ENCODE measurements at places on chromosomes 7 and 10.

- no peak for DNase-seq
Observed at GRCh38 chr7:157609932-157610640, 273.3 kb downstream of the DNAJB6 start.

- peak; percentile 31 for DNase-seq
Observed at GRCh38 chr7:51789489-51789888, 472.9 kb upstream of the COBL start.

GRCh38 chr7:44944821-44945220 lies 34.0 kb downstream of the MYO1G start:
- DNase-seq, result no peak

- no peak for DNase-seq
Observed at GRCh38 chr7:142671506-142671905, 77.8 kb upstream of the PRSS1 start.

DNA sequence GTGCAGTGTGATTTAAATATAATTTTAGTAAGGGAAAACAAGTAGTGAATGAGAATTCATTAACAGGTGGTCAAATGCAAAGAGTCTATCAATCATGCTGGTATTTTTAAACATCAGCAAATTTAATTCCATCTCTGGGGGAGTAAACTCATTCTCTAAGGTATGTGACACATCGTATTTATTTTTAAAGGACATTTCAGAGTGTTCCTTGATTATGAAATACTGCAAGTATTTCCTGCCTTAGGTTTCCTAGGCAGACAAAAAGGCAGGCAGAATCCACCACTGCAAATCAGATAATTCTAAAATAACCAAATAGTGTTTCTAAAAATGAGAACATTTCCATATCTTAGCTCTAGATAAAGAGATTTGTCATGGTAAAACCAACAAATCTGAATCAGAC lies 193.8 kb downstream of the LRRTM3 start:
- no peak for DNase-seq

DNA sequence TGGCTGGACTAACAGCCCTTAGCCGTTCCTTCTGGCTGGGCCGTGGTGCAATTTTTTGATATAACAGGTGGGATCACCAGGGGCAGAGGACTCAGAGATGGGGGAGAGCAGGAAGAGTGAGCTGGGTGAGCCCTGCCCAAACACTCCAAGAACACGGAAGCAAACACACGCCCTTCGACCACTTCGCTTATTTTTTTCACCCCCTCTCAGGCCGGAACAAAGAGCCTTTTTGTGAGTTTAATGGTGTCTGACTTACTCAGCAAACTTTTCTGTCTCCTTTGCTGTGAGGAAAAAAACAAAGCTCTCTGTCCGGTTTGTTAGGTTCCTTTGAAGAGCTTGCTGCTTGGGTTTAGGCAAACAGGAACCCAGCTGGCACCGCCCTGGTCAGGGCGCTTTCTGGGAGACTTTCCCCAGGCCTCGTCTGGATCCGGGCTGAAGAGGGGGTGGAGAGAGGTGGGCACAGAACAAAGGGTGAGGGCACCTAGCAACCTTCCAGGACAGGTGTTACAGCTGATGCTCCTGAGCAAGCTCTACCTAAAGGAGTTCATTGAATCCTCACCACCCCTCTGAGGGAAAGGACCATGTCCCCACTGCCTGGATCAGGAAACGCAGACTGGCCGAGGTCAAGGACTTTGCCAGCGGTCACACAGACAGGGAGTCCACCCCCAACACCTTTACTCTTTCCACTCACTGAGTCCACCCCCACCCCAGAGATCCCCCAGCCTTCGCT lies 23.3 kb downstream of the CALML3 start:
- no peak for DNase-seq

DNA sequence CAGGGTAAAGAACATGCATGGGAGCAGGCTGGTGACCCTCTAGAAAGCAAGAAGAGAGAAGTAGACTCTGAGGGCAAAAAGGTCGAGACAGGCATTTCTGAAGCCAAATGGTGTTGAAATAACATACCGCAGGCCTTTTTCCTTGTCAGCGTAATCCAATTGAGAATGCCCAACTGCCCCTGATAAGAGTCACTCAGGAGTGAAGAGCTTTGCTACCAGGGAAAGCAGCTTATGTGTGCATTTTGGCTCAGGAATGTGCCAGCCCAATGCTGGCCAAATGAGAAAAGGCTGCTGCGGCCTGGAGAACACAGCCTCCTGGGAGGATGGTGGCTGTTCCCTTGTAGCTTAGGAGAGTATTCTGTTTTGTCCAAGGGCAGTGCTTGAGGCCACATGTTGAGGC lies 61.4 kb upstream of the NFKB2 start:
- DNase-seq, result peak; percentile 57

DNA sequence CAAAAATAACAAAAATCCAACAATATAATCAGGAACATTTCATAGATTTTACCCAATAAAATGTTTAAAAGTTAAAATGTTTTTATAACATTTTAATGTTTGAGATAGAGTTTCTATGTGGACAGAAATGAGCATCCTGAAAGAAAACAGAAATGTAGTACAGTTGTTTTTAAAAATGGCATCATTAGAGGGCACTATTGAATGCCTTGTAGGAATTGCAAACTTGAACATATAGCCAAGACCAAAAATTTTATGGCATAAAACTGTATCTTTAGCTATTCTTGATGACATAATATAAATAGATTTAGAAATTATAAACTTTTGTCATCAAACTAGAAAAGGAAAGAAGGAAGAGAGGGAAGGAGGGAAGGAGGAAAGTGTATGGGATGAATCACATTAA lies 1372.7 kb downstream of the GATA3 start:
- no peak for DNase-seq

DNA sequence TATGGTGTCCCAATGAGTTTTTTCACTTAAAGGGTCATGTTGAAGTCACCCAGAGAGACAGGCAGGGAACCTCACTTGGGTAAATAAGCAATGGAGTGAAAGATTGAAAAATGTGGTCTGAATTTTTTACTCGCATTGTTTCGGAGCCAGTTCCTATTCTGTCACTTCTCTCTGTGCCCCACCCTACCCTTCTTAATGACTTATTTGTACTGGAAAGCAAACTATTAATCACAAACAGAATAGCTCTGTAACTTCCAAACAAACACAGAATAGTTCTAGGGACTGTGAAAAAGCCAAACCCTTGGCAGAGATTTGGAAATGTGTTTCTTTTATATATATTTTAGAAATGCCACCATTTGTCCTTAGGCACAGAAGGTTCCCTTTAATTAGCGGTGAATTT lies 76.0 kb downstream of the LRMDA start:
- no peak for DNase-seq

DNA sequence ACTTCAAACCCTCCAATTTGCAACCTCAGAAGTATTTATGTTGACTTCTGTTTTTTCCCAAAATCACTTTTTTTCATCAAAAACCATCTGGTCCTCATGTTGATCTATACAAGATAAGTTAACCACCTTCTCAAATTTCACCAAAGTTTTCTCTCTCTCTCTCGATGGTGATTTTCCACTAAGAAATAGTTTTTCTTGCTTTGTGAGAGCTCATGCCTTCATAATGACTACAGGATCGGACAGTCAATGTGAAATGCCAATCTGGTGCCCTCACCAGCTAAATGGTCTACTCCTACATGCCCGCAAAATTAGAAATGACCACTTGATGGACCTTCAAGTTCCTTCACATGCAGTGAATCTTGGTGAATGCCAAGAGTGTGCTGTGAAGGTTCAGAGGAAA lies 40.4 kb downstream of the CNNM1 start:
- DNase-seq, result no peak

GRCh38 chr7:10034843-10035556 lies 938.7 kb upstream of the PHF14 start:
- no peak for DNase-seq

- DNase-seq, result no peak
Observed at GRCh38 chr10:47339759-47340607, 8.2 kb upstream of the RBP3 start.

DNA sequence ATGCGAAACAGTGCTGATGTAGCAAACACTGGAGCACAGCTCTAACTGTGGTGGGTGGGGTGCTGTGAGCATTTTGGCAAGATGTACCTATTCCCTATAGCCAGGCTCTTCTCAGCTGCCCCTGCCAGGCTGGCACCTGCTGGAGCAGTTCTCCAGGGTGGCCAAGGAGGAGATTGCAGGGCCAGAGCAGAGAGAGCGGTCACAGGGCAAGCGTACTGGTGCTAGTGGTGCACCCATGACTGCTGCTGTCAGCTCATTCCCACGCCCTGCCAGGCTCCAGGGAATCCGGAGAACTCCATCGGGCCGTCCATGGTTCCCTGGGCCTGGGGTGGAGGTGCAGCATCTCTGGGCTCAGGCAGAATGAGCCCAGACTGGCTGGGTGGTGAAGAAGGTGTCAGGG lies 2.1 kb downstream of the COL13A1 start:
- no peak for DNase-seq

GRCh38 chr7:55537458-55537990 lies 34.8 kb downstream of the VOPP1 start:
- no peak for DNase-seq

- no peak for DNase-seq
Observed at GRCh38 chr7:32264702-32265284, 194.6 kb upstream of the PDE1C start.

DNA sequence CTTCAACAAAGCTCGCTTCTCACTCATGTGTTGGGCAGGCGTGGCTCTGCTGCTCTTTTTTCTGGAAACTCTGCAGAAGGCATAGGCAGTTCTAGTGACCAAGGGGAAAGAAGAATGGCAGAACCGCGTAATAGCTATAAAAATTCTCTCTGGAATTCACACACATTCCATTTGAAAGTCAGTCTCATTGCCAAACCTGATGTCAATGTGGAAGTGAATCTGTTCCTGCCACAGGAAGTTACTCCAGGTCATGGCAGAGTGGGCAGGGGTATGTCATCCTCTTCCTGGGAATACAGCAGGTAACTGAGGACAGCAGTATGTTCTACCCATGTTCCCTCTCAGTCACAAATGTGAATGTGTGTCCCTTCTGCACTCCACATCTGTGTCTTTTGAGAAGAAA lies 8.2 kb upstream of the PAXIP1 start:
- DNase-seq, result no peak

- DNase-seq, result no peak
Observed at GRCh38 chr10:77801474-77802161, 124.9 kb downstream of the DLG5 start.

GRCh38 chr10:75100764-75101291 lies 10.6 kb upstream of the SAMD8 start:
- no peak for DNase-seq

DNA sequence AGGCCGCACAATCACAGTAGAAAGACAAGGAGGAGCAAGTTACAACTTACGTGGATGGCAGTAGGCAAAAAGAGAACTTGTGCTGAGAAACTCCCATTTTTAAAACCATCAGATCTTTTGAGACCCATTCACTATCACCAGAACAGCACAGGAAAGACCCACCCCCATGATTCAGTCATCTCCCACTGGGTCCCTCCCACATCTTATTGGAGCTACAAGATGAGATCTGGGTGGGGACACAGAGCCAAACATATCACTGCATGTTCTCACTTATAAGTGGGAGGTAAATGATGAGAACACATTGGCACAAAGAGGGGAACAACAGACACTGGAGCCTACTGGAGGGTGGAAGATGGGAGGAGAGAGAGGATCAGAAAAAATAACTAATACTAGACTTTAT lies 32.4 kb downstream of the NOLC1 start:
- DNase-seq, result no peak

DNA sequence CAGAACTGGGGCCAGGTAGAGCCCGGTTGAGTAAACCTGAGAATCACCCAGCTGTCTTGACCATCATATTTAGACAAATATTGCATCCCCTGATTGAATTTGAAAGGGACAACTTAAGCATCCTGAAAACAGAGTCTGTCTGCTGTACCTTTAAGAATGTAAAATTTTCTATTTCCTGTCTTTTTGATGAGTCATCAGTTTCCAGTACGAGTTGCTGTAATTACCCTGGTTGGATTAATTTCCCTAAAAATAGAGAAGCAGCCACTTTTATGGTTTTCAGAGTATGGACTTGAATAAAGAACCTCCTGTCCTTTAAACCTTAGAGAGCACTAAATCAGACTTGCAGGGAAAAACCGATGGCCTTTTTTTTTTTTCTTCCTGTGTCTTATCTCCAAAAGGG lies 164.6 kb upstream of the SH2B2 start:
- DNase-seq, result no peak
